ENCODE measurements at places on chromosomes 12 and 14.

GRCh38 chr14:85545738-85546137 lies 15.8 kb downstream of the FLRT2 start:
- no peak for DNase-seq

DNA sequence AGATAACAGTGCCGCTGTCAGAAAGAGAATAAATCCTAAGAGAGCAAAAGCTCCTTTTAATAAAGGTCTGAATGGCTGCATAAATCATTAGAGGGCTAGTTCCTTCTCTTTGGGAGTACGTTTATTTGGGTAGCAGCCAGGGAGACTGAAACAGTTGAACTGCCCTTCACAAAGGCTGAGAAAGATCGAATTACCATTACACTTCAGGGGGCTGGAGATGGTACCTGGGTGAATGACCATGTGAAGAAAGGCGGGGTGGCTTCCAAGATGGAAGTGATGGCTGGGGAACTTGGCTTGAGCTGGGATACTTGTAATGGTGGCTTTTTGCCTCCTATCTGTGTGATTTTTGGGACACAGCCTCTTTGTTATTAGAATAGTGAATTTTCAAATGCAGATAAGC lies 1.7 kb upstream of the FGD4 start:
- DNase-seq: no peak

GRCh38 chr12:46660719-46661109 lies 165.1 kb downstream of the SLC38A4 start:
- DNase-seq: no peak

DNA sequence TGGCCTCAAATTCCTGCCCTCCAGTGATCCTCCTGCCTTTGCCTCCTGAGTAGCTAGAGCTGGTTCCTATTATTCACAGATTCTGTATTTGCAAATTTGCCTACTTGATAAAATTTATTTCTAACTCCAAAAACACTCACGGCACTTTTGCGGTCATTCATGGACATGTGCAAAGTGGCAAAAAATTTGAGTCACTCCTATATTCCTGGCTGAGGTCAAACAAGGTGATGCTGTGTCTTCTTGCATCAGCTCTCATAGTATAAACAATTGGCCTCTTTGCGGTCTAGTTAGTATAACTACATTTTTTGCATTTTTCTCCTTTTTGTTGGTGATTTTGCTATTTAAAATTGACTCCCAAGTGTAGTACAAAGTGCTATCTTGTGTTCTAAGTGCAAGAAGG lies 24.7 kb downstream of the ATF1 start:
- no peak for DNase-seq

GRCh38 chr14:83356080-83356479 lies 1822.4 kb upstream of the SEL1L start:
- DNase-seq: no peak

- DNase-seq: peak; percentile 78
These were observed 30.6 kb upstream of the RPLP0 start for GRCh38 chr12:120231316-120232011.

DNA sequence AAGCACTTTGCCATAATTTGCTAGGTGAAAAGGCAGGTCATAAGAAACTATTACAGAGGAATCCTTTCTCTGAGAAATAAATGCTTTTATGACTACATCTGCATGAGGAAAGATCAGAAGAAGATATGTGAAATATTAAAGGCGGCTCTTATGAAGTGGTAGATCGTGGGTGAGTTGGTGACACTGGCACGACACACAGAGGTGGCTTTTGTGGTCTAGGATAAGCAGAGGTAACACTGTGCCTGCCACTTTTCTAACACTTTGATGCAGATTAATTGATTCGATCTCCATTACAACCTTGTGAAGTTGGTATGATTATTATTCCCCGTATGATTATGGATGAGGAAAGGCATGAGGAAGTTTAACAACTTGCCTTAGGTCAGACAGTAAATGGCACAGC lies 60.0 kb upstream of the ELK3 start:
- DNase-seq: no peak

DNA sequence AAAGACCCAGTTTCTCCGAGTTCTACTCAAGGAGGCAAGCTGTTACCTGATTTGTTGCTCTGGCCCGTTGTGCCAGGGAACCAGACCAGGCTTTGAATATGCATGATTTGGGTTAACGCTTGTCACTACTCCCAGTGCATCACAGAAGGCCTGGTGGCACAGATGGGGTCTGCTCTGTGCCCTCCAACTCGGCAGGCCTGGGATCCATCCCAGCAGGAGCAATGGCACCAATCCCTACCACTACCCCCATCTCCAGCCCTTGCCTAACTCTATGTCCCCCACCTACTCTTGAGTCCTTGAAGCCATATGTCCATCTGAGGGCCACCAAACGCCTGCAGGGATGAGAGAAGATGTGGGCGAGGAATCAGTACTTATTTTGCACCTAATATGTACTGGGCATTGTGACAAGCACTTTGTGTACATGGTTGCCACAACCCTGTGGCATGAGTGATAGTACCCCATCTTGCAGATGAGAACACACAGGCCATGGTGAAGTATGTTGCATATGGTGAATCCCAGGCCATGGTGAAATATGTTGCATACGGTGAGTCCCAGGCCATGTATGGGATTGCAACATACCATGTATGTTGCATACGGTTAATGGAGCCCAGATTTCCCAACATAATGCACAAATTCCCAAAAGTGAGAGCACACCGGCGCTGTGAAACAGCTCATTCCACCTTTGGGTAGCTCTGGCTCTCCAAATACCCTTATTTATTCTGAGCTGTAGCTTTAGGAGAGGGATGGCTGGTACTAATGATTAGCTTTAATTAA lies 102.7 kb downstream of the NTF3 start:
- DNase-seq: no peak

- no peak for DNase-seq
These were observed 18.8 kb upstream of the GPR68 start for GRCh38 chr14:91263329-91263728.

DNA sequence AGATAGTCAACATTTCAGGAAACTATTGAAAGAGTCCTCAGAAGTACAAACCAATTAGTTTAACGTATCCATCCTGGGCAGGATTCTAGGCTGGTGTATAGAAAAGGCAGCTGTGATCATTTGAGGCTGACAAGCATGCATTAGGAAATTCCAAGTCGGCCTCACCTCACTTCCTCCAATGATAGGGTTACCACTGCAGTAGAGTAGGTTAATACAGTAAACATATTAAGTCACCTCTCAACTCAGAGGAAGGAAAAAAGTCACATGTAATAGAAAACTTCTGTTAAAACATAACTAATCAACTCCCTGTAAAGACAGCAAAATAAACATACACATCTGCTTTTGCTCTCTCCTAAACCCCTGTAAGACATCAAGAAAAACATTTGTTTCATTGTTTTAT lies 33.5 kb downstream of the MED13L start:
- no peak for DNase-seq

DNA sequence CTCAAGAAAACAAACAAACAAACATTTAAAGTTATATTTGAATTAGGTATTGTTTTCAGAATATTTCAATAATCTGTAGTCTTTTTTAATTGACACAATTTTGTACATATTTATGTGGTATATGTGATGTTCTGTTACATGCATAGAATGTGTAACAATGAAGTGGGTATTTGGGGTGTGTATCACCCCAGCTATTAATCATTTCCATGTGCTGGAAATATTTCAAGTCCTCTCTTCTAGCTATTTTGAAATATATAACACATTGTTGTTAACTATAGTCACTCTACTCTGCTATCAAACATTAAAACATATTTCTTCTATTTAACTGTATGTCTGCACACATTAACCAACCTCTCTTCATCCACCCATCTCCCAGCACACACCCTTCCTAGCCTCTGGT lies 32.0 kb upstream of the SIX1 start:
- no peak for DNase-seq

DNA sequence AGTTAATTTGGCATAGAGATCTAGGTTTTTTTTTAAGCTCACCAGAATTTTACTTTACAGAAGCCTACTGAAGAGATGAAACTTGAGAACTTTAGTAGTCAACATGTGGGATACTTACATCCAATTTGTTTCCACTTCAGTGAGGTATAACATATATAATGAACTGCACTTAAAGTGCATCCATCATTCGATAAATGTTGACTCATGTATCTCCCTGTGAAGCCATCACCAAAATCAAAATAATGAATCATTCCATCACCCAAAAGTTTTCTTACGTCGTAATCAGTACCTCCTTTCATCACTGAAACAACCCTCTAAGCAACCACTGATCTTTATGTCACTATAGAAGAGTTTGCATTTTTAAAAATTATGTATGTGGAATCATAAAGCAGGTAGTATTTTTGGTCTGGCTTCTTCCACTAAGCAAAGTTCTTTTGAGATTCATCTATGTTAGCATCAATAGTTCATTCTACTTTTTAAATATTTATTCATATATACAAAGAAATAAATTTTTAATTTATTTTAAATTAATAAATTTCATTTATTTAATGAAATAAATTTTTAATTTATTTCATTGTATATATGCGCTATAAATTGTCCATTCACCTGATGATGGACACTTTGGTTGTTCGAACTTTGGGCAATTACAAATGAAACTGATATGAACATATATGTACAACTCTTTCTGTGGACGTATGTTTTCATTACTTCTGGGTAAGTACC lies 2.0 kb upstream of the CPNE8 start:
- DNase-seq: no peak

DNA sequence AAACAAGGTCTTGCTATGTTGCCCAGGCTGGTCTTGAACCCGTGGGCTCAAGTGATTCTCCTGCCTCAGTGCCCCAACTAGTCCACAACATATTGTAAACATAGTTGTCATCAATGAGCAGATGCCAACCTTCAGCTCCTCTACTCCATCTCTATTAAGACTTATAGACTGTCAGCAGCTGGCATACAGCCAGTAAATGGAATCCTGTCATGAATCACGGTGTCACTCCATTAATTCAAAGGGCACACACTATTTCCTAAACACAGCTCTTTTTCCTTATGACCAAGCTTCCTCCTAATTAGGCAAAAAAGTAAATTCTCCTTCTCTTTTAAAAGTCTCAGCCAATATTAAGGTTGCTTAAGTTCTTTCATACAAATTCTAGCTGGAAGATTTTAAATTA lies 111.2 kb downstream of the ITPR2 start:
- DNase-seq: no peak

DNA sequence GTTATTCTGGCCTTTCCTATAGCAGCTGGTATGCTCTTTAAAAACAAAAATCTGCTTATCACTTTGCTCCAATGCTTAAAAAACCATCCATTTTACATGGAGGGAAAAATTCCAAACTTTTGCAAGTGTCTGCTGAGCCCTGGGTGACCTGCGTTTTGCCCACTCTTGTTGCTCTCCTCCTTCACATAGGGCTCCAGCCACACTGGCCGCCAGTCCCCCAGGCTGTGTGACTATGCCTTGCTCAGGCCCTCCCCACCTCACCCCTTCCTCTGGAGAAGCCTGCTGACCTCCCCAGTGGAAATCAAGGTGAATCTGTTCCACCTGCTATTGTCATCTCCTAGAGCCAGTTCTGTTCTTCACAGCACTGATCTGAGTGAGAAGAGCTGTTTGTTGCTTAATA lies 126.9 kb downstream of the SLC25A47 start:
- no peak for DNase-seq

DNA sequence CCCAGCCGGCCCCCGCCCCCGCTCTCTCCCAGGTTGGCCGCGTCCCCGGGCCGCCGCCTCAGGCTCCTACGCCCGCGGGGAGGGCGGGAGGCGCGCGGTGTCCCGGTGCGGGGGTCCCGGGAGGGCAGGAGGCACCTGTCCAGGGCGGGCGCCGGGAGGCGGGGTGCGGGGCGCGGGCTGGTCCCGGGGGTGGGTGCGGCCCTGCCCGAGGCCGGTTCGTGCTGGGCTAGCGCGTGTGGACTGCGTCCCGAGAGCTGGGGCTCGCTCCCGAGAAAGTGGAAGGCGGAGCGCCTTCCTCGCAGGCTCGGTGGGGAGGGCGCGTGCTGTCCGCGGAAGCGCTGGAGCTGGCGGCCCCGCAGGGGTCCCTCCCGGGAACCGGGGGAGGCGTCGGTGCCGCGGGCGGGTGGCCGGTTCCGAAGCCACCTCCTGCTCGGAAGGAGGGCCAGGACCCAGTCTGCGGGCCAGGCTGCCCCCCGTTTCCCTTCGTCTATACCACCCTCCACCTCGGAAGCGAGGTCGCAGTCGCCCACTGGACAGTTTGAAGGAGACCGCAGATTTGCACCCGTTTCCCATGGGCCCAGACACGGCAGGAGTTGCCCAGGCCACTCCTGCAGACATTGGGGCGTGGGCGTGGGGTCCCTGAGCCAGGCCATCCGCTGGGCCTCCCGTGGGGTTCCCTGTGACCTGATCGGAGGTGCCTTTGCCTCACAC lies 636 bp downstream of the ZFYVE21 start:
- DNase-seq: peak; percentile 29

DNA sequence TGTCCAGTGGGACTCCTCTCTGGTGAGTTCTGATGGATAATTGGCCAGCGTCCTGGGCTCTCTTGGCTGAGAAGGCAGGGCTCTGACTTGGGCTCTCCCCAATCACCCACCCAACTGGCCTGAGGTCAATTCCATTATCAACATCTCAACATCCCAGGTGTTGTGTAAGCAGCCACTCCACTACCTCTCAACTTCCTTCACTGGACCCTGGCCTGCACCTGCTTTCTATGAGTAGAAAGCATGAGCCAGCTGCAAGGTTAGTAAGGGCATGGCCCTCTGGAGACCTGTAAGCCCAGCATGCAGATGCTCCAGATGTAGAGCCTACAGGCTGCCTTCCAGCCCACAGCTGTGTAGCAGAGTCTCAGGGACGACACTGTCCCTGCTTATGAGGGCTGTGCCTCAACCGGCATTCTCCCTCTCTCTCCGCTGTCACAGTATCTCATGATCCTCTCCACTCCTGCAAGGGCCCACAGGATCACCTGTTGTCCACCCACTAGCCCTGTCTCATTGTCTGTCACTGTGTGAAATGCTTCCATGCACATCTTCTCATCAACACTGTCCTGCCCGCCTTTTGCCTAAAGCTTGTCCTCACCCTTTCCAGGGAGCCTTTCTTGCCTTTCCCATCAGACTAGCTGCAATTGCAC lies 5.4 kb upstream of the KRT81 start:
- DNase-seq: no peak

DNA sequence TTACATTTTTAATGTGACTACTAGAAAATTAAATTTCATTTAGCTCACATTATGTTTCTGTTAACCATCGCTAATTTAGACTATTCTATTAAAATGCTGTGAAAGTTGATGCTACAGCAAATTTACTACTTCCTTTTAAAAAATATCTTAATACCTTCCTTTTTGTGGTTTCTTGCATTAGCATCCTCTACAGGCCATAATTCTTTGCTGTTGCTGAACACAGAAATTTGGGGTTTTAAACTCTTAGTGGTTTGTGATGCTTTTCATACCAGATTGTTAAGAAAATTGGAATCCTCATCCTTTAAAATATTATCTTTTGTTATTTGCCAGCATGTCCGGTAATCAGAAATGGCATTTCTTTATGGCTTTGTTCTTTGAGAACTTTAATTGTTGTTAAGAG lies 18.1 kb downstream of the WNK1 start:
- DNase-seq: no peak

DNA sequence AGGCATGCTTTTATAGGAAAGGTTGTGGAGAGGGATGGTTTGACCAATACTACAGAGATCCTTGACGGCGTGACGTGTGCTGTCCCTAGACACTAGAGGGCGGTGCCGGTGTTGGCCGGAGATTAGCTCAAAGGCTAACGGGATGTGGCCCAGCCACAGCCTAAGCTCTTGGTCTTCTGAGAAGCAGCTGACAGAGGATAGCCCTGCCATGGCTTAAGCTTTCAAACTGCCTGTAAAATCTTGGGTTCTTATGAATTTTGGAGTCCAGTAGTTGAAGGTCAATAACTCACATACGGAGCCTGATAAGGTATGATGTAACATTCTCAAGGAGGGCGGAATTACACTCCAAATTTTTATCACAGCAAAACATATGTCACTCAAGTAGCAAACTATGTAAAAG lies 515.7 kb upstream of the ATXN7L3B start:
- DNase-seq: no peak

Data from activated CD8-positive, alpha-beta memory T cell treated with anti-CD3 and anti-CD28 coated beads, Interleukin-2, amount 50 U/mL, for 4 hours (primary cell).